Renal pelvis (tissue), 12 donors: ENCODE measurements at places on chromosomes 5 and 9. TPM values are rescaled to one million over a fixed set of nuclear protein-coding genes. Genes with fewer than 3 reads are reported as not detected.

Gene FAM221B
- 0.09 TPM for polyA plus RNA-seq

DNA sequence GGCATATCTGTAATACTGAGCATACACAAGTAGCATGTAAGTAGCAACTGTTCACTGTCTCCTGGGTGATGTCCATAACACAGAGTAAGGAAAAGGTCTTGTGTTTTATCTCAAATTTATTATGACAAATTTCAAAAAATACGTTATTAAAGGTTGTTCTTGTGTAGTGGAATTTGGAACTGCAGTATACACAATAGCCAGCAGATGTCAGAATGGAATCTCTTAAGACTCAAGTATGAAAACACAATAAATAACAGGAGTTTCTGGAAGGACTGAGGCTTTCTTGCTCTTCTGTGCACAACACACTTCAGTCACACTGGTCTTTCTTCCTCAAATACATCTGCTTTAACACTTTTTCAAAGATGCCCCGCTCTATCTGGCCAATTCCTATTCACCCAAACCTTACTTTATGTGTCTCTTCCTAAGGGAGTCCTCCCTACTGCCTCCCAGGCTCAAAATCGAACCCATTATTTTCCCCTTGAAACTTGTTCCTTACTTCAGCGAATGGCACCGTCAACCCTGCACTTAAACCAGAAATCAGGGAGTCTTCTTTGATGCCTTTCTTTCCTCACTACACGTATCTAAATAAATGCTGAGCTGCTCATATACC lies 6.5 kb upstream of the FBXO10 start:
- DNase-seq: no peak

GRCh38 chr9:119101048-119101447 lies 268.2 kb downstream of the BRINP1 start:
- DNase-seq: no peak

DNA sequence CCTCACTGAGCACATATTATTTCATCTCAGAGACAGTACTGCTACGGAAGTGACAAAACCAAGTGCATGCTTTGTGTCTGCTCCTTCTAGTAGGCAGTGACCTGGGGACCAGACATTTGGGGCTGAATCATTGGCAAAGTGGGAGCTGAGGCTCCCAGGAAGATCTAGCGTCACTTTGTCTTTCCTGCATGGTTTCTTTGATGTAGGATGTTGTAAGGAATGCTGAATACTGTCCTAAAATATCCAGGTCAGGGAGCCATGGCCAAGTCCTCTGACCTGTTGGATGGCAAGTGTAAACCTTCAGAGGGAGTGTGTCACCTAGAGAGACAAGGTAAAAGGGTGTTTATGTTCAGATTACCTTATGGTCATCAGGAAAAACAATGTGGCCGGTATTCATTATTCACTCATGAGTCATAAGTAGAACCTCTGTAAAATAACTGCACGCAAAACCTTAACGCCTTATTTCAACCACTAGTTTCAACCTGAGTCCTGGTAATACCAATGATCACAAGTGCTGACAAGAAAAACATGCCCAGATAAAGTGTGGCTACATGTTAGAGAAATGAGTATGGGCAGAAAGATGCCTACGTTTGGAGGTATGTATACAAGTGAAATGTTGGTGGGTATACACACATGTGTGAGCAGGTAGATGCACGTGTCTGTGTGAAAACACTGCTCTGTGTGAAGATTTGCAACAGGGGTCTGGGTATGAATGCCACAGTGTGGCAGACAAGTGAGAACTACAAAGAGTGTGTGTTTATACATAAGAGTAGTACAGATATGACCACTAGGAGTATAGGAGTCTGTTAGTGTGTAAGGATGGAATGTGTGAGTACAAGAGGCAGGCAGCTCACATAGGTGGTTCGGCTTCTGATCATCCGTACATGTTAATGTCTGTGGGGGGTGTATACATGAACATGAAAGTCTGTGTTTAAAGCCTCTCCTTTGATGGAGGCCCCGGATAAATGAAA lies 263.9 kb downstream of the SPOCK1 start:
- no peak for DNase-seq

DNA sequence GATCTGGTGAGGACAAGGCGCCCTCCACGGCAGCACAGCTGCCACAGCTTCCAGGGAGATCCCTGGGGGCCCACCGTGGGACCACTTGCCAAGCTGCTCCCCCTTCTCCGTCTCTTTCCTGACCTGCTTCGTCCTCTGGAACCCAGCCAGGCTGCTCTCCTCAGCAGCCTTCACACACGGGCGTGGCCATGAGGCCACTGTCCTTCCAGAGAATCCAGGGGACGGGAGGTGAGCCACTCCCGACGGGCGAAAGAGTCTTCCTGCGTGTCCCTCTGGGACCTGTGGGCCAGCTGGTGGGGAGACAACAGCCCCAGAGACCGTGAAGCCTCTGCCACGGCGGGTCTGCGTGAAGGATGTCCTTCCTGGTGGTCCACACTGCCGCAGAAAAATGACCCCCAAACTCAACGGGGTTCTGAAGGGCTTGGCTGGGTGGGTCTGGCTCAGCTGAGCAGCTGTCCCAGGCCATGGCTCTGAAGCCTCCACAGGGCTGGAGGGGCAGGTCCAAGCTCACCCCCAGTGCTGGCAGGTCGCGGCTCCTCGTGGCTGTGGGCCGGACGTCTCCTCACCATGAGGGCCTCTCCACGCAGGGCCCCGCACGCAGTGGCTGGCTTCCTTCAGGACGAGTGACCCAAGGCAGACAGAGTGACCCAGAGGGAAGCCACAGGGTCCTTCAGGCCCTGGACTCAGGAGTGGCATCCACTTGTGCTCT lies 47.4 kb upstream of the NKD2 start:
- DNase-seq: no peak

- DNase-seq: no peak
These were observed 37.3 kb upstream of the TEX48 start for GRCh38 chr9:114719290-114719689.

GRCh38 chr5:178551059-178551458 lies 39.1 kb downstream of the COL23A1 start:
- DNase-seq: no peak

Gene ZDHHC11B
- 8.7 TPM for polyA plus RNA-seq

- no peak for DNase-seq
These were observed 197.1 kb downstream of the MEF2C start for GRCh38 chr5:88685591-88686541.

Gene ANGPTL2
- polyA plus RNA-seq: 8.3 TPM

DNA sequence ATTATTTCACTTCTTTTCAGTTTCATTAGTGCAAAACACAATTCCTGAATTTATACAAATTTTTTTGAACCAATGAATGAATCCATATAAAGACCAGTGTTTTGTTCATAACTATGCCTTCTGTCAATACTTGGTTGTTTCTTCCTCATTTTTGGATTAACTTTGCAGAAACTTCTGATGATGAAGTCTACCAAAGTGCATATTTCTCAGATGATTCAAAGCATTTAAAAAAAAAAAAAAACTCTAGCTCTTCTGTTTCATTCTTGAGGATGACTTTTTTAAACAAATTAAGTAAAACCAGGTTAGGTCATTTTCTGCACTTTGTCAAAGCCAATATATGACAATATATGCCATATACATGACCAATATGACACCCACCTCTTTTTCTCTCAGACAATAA lies 92.6 kb downstream of the CHSY3 start:
- no peak for DNase-seq

GRCh38 chr9:82334286-82334685 lies 345.7 kb downstream of the SPATA31D1 start:
- no peak for DNase-seq

DNA sequence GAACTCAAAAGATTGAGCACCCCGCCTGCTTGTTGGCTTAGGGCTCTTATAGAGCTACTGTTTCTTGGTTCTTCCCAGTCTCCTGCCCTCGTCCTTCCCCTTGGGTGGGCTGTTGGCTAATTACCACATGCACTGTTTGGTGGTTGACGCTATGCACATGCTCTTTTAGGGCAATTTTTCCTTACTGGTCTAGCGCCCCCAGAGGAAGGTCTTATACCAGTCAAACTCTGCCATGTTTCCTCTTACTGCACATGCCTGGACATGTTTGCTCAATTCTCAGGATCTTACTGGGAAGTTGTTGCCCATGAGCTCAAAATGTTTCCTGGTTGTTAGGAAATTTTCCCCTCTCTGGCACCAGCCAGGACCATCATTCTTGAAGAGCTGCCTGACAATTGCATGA lies 101.9 kb downstream of the SLC28A3 start:
- no peak for DNase-seq

Gene MEIKIN
- not detected for polyA plus RNA-seq

GRCh38 chr5:56158331-56158960 lies 74.7 kb downstream of the ANKRD55 start:
- DNase-seq: no peak

DNA sequence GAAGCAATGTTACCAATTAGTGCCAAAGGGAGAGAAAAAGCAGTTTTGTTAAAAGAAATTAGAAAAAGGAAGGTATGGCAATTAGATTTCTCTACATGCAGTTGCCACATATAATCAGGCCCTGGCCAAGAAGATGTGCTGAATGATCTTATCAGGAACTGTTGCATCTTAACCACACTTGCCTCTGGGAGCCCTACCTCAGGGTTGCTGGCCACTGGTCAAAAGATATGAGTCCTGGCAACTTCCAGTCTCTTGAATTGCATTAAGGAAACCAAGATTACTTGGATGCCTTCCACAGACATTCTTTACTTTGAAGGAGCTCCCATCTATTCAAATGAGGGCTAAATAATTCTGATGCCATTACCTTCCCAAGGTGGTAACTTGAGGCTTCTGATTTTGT lies 60.4 kb downstream of the TNC start:
- DNase-seq: no peak

Gene PRSS3
- polyA plus RNA-seq: 3.2 TPM

Gene ITK
- polyA plus RNA-seq: 0.49 TPM

DNA sequence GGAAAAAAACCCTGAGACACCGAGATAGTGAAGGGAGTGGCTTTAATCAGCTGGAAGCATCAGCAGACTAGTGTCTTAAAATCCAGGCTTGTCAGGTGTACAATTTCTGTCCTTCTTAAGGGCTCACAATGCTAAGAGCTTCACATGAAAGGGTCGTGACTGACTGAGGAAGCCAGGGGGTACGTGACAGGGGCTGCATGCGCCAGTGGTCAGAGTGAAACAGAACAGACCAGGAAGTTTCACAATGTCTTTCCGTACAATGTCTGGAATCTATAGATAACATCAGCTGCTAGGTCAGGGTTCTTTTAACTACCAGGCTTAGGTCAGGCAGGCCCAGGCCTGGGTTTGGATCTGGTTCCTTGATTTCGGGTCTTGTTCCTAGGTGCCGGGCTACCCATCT lies 253.0 kb downstream of the CDH10 start:
- DNase-seq: no peak

DNA sequence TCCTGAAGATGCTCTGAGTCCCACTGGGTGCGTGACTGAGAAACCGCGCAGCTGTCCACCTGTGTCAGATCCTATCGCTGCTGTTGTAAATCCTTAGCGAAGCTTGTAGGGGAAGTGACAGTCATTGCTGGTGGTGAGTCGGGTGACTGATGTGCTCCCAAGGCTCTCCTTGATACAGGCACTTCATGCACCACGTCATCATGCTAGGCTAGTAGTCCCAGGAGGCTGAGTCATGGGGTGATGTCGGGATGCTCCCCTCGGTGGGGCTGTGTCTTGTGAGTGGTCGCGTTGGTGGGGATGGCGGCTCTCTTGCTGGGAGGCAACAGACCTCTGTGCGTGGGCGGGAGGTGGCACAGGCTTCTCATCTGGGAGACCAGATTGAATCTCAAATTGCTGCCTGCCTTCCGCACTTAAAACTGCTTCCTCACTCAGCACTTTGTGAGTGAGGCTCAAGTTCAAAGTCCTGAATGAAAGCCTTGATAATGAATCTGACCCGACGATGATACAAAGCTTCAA lies 84.7 kb downstream of the CSNK1A1 start:
- DNase-seq: peak; percentile 54

DNA sequence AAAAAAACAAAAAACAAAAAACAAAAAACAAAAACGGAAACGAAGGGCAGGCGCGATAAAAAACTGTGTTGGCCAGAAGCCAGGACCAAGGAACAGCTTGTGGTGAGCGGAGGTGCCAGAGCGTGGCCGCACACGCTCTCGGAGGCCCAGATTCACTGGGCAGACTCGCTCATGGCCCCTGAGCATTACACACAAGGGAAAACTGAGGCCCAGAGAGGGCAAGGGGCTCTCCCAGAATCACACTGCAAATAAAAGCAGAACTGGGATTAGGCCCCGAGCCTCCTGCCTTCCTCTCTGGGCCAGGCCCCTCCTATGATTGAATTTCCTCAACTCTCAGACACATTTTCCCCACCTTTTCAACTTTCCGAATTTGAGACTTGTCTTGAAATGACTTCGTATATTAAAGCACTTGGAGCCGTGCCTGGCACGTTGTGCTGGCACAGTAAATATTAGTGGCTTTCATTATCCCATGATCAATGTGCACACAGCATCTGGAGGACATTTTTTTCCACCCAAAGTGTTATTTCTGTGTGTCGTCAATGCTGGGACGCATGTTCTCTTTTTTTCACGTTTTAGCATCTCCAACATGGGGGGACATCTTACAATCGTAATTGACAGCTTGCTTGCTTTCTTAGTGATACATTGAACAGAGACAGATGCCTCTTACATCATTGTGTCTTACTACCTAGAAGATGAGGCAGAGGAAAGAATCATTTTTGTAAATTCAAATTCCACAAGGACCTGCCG lies 7.4 kb downstream of the FIBCD1 start:
- no peak for DNase-seq

DNA sequence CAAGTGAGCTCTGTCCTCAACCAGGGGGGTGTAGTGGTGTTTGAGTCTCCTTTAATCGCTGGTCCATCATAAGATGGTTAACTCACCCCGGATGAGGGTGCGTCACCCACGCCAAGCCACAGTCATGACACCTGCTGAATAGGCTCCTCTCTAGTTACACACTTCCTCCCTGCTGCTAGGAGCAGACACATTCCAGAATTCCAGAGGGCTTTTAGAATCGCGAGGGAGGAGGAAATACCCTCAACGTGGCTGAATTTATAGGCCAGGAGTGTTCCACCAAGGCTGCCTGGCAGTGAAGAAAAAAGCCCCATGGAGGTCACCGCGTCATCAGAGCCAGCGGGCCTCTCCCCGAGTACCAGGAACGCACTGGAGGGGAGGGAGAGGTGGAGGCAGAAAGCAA lies 5.1 kb downstream of the GLRX start:
- peak; percentile 57 for DNase-seq
